ENCODE measurements at places on chromosomes 5 and 9.

DNA sequence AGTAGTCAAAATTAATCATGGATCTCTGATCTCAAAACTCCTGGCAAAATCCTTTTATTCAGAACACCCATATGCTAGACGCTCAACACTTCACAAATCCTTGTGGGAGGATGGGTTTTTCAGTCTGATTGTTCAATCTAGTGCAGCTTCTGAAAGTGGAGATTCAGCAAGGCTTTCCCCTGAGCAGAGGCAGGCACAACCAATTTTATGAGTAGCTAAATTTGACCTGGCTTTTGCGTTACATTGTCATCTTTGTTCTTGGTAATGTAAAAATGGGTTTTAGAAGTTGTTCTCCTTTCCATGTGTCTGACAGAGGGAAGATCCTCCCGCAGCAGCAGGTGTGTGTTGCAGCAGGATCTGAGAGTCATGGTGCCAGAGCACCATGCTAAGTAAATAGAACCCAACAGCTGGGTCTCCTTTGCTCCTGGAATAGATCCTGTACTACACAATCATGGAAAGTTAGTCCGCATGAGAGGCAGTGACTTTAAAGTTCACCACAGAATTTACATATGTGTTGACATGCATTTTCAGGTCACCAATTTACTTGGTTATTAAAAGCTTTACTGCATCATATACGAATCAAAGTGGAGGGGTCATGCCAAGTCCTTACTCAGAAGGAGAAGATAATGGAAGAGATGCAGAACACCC is 70.1 kb upstream of the MEF2C start:
- DNase-seq: peak; percentile 20

GRCh38 chr9:27473111-27473529 is 51.0 kb upstream of the IFNK start:
- DNase-seq: peak; percentile 36

GRCh38 chr5:175115831-175116230 is 328.2 kb downstream of the DRD1 start:
- no peak for DNase-seq

- no peak for DNase-seq
Measured at GRCh38 chr5:89595056-89595455, 712.1 kb upstream of the MEF2C start.

GRCh38 chr5:122291000-122291901 is 20.8 kb upstream of the SNCAIP start:
- no peak for DNase-seq

GRCh38 chr9:89522959-89523285 is 25.0 kb upstream of the SEMA4D start:
- no peak for DNase-seq

- DNase-seq: no peak
Measured at GRCh38 chr5:64972591-64972990, 203.9 kb downstream of the CWC27 start.

DNA sequence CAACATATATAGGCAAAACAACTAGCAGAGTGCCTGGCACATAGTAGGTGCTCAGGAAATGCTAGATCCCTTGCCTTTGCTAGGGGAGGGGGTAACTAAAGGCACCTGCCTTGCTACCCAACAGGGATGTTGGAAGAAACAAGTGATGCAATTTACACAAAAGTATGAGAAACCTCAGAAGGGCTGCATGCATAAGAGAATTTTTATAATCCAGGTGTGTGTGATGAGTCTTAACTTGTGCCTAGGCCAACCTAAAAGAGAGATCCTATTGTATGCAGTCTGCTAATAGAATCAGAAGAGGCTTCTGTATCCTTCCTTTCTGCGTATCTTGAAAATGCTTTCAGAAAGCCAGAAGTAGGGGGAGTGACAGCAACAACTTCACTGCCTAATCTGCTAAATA is 135.9 kb downstream of the SLIT3 start:
- DNase-seq: no peak

- no peak for DNase-seq
Measured at GRCh38 chr9:83992901-83993300, 12.3 kb downstream of the RMI1 start.

- no peak for DNase-seq
Measured at GRCh38 chr5:88470745-88471144, 202.1 kb upstream of the TMEM161B start.

DNA sequence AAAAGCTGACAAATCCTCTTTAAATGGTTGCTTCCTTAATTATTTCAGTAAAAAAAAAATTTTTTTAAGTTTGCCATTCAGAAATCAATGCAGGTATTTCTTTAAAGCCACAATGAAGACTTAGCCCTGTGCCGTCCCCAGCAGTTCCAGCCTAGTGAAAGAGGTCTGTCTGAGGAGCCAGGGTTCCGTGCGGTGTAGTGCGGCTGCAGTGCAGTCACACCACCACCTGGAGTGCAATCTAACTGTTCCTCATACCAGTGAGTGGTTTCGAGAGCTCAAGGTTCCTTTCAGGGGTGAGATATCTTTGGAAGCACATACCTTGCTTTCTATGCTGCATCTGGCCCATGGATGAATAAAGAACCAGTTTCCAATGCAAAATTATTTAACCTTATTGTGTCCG is 87.5 kb downstream of the FANCC start:
- no peak for DNase-seq

DNA sequence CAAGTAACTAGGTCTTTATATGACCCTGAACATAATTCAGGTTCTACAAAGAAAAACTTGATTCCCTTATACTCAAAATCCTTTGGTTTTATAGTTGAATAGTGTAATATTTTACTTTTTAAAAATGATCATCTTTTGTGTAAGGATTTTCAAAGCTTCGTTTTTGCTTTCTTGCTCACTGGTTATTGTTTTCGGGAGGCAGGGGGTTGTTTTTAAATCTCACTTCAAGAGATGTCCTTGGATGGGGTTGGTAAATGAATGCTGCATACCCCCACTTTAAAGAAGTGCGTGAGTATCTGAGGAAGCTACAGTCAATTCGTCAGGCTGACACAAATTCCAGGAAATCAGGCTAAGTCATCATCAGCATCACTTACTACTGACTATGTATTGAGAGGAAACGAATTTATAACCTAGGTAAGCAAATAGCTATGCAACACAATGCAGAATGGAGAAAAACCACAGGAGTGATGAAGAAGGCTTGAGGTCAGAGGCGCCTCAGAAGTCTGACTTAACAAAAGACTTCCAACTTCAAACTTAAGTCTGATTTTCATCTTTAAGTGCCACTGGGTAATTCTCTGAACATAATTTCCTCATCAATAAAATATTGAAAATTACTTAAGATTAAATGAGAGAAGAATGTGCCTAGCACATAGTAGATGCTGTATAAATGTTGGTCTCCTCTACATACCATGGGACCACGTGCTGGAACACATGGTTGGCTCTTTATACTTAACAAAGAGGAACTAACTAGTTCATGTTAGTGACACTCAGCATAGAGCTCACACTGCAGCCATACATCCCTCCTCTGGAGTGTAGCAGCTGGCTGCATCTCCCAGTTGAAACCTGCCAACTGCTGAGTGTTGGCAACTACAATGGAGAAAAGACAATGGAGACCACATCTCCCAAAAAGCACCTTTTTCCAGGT is 106.0 kb upstream of the KIF2A start:
- DNase-seq: no peak

DNA sequence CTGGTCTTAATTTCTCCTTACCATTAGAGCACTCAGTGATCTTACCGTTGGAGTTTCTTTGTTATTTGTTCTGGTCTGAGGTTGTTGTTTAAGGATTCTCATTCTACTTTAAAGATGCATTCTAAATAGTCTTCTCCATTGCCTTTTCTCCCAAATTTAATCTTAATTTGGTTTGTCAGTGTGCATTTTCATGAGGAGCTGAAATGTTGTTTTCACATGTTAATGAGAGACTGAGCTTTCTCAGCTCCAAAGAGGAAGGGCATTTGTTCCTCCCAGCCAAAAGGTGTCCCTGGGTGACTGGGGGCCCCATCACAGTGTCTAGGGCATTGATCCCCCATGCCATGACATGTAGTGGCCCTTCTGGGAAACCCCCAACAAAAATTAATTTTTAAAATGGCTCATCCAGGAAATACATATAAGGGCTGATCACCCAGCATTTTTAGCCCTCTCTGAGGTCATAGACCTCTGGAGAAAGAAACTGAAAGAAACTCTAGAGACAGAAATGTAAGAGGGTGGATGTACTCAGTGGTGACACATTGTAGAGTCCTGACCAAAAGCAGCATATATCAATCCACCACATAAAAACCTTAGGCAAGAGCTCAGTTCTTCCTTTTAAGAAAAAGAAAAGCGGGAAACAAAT is 240.4 kb upstream of the RAI14 start:
- DNase-seq: no peak

DNA sequence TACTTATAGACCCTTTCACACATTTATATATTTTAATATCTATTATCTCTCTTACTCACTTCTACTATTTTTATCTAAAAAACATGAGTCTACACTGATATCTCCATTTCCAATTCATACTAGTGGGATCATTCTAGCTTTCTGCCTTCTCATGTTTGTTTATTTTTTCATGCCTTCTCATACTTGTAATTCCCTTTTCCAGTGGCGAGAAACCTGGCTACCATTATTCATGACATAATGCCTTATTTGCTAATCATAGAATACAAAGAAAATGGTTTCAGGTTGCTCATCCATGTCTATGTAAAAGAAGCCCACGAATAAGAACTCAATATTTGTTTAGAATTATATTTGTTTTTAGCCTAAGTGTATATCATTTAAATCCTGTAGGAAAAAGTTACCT is 232.7 kb upstream of the ACTBL2 start:
- DNase-seq: no peak

DNA sequence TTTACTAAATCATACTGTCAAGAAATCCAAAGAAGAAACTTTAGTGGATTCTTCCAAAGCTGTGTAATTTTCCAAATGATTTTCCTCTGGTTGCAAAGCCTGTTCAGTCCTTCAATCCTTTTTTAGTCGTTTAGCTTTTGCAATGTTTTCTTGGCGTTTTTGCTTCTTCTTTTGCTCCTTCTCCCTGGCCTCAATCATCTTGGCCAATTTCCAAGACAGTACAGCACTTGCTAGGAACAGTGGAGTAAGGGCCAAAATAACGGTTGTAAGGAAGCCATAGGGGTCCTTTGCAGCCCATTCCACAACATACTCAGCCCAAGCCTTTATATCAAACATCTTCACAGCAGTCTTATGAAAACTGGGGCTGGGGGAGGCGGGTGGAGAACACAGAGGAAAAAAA is 2.4 kb downstream of the SMIM15 start:
- no peak for DNase-seq

- DNase-seq: peak; percentile 92
Measured at GRCh38 chr9:120875954-120876841, 790 bp downstream of the PHF19 start.

GRCh38 chr9:131534721-131535237 is 3.7 kb upstream of the UCK1 start:
- no peak for DNase-seq

- DNase-seq: no peak
Measured at GRCh38 chr5:139575751-139576150, 14.6 kb downstream of the UBE2D2 start.

- DNase-seq: no peak
Measured at GRCh38 chr9:69834591-69835184, 14.1 kb downstream of the CFAP95 start.

DNA sequence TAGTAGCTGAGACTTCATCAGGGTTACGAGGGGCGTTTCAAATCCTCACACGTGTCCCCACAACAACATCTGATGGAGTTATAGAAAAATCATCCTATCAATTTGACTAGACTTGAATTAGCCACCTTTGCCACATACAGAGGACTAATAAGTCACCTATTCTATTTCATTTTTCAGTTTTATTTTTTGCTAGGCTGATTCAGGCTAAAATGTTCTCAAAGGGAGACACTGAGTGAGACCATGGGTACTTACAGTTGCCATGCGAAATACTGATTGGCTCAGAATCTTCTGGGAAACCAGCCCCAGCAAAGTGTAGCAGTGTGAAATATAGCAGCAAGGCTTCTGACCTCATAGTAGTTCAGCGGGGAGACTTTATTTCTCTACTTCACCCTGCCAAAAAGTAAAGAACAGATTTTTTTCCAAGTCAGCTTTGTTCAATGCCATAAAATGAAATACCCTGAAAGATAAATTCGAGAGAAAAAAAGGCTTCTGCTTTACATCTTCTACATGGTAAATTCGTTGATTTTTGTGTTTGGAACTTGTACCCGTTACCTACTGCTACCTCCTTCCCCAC is 69.9 kb downstream of the SEMA6A start:
- DNase-seq: no peak

DNA sequence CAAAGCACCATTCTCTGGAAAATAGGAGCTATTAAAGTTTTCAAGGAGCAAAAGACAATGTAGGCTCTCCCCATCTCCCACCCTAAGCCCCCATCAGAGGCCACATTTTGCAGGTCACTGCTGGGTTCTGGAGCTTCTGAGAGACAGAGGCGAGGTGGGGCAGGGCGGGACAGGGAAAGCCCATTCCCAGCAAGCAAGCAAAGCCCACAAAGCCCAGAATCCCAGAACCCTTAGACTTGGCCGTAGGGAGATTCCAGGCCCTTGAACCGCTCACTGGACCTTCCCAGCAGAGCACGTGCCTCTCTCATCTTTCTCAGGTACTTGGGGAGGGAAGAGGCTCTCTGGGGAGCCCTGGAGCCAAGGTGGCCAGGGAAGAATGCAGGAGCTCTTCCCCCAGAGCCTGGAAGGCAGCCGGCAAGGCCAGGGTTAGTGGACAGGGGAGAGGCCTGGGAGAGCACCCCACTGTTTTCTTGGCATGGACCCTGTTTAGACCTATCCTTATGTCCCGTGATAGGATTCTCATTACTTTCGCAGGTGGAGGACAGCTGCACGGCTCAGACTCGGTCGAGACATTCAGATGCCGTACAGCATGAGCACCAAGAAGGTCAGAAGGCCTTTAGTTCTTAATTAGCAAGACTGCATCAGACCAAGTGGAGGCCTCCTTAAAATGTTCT is 52.4 kb downstream of the ZNF354C start:
- DNase-seq: no peak

GRCh38 chr5:31478901-31479300 is 53.0 kb downstream of the DROSHA start:
- DNase-seq: no peak

GRCh38 chr9:110538647-110539041 is 40.9 kb downstream of the SVEP1 start:
- peak; percentile 32 for DNase-seq

DNA sequence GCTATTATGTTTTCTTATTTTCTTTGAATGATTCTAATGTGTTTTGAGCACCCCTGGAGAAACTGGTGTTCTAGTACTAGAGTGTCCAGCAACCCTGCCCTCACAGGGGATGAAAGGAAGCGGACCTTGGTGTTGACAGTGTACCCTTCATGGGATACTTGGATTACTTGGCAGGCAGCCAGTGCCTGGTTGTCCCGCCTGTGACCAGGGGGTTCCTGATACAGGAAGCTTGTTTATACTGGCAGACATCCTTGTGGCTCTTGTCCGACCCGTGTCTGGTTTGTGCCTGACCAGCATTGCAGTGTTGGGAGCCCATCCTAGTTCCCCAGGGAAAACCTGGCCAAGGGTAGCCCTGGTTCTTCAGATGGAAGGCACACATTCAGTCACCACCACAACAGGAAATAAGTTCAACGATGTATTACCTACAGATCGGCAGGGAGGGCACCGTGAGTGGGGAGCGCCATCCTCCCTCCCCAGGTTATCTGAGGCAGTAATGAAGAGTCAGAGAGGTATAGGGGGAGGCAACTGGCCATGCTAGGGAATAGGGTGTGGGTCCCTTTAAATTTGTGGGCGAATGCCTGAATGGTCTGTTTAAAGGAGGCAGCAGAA is 47.3 kb downstream of the CACNA1B start:
- no peak for DNase-seq

Data from femur (tissue), 1 donor.